ENCODE measurements at places on chromosomes 6 and 20.

DNA sequence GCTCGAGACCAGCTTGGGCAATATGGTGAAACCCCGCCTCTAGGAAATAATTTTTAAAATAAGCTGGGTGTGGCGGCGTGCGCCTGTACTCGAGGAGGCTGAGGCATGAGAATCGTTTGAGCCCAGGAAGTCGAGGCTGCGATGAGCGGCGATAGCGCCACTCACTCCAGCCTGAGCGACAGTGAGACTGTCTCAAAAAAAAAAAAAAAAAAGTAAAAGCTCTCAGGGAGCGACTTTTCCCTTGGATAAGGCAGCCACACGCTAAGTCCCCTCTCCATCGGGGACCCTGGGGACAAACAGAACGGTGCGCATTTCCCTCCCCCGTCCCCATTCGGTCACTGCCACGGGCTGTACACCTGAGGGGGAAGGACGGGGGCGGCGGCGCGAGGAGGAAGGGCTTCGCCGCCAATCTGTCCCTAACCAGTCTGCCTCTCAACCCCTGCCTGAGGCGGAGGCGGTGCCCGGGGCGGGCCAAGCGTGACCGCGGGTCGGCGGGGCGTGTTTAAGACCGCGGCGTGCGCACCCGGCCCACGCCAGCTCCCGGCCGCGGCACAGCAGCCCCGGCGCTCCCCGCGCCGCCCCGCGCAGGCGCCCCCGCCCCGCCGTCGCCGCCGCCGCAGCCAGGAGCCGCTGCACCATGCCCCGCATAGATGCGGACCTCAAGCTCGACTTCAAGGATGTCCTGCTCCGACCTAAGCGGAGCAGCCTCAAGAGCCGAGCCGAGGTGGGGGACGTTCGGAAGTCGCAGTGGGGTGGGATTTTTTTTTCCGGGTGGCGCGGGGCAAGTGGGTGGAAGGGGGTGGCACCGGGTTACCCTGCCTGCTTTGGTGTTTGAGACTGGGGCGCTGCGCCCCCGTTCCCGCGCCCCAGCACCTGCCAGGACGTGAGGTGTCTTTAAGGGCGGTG lies at the start of gene GMPR:
GMPR (plus strand) TSS at position 531 of the 906 bp plus-strand sequence; CDS start at position 638, 107 bp downstream.
- peak; percentile 74 for DNase-seq

DNA sequence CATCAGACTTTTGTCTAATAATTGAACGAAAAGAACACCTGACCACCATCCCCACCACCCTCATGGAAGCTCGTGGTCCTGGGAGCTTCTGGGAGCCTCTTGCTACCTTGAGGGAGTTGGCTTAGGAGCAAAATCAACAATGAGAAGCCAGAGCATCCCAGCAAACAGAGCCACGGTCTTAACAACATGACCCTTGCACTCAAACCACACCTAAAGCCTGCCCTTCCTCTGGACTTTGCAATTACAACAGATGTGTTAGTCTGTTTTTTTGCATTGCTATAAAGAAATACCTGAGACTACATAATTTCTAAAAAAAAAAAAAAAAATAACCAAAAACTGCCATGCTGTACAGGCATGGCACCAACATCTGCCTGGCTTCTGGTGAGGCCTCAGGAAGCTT lies 9.5 kb upstream of the RBM24 start:
- no peak for DNase-seq

GRCh38 chr20:18276821-18277220 lies 11.5 kb upstream of the ZNF133 start:
- DNase-seq = peak; percentile 39

- DNase-seq = no peak
These were observed 4.2 kb downstream of the HLA-G start for GRCh38 chr6:29831776-29832175.

DNA sequence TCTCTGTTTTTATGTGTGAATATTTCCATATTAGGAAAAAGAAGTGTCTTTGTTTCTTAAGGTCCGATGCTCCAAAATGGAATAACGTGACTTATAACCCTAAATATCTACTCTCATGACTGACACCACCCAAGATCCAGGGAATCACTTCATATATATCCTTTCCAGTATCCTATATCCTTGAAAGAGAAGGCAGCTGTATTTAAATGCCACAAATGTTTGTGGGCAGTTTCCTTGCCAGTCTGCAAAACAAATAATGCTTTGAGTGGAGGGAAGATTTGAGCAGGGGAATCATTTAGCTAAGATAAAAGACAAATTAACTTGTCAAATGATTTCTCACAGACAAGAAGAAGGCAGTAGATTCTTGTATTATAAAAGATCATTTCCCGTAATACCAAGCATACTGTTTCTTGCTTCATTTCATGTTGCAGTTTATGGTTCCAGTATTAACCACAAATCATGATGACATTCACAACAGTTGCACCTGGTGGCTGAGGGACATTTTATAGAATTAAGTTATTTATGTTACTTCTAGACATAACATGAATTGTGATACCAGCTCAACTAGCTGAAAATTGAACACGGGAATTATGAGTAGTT lies 30.0 kb upstream of the FABP7 start:
- no peak for DNase-seq

DNA sequence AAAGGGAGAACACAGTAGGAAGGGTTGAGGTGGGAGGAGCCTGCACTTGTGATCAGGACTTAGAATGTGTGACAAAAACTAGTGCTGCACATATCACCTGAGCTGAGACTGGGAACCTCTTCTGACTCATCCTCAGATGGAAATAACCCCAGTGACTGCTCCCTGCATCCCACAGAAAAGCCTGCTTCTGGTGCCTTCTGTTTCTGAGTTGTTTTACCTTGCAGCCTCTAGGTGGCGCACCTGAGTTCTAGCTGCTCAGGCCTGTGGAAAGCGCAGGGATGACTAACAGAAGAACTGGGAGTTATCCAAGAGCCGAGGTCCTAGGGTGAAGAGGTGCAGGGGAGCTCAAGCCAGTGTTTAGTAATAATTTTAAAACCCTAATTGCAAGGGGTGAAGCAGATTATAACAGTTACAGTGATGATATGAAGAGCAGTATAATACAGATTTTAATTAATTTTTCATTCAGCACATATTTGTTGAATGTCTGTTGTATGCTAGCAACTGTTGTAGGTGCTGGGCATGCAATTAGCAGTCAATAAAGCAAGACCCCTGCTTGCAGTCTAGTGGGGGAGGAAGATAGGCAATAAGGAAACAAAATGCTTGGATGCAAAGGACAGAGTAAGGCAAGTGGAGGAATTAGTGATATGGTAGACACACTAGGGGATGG lies 302.5 kb downstream of the DHX35 start:
- no peak for DNase-seq

DNA sequence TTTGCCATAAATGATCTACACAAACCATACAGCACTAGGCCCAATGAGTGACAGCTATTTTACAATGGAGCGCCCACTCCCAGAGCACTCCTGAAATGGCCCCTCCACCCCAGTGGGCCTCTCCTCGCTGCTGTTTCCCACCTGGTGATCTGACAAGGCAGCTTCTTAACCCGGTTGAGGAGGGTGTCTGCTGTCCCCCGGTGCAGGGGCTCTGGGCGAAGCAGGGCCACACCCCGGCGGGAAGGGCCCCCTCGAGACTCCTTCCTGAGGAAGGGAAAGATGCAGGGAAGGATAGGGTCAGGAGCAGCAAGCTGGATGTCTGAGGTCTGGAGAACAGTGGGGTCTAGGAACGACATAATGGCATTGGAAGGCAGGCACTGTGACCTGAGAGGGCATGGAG lies 10.2 kb downstream of the ABHD16A start:
- no peak for DNase-seq

- no peak for DNase-seq
These were observed 77.7 kb downstream of the SOBP start for GRCh38 chr6:107567643-107568042.

DNA sequence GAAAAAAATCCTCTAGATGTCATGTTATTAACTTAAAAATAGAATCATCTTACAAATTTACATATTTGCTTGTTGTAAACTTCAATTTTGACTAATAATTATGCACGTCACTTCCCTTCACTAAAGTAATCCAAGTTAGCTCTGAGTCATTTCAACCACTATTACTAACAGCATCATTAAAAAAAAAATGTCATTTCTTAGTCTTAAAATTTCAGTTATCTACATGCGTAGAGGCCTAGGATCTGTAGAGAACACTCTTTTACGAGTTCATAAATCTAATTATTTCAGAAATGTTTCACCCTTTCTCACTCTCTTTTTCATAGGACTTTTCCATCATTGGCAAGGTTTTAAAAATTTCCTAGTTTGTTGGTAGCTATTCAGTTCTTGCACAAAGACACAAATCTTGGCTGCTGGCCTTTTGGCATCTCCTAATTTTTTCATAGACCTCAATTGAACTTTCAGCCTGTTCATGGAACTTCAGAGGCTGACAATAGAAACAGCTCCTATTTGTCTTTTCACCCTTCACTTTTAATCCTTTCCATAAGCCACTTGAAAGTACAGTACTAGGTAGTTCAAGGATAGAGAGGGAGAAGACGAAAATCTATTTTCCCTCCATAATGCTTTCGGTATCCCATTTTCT lies 61.5 kb downstream of the OGFRL1 start:
- DNase-seq = no peak

- DNase-seq = no peak
These were observed 82.2 kb downstream of the FHL5 start for GRCh38 chr6:96645106-96645505.

DNA sequence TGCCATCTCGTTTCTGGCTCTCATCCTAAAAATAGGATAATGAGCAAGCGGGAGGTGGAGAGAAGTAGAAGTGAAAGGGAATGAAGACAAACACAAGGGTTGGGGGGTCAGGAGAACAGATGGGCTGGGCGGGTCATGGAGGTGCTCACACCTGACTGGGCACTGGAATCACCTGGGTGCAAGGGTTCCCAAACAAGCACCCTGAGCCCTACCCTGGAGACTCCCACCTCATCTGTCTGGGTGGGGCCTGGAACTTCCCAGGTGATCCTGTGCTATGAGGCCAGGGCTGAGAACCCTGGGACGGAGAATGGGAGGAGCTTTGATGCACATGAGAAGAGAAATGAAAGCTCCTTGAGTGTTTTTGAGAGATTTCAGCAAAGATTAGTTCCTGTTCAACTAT lies 223.6 kb downstream of the ANKRD60 start:
- DNase-seq = no peak
